NCI-H226 (cell line): ENCODE measurements at places on chromosomes 7 and 10.

DNA sequence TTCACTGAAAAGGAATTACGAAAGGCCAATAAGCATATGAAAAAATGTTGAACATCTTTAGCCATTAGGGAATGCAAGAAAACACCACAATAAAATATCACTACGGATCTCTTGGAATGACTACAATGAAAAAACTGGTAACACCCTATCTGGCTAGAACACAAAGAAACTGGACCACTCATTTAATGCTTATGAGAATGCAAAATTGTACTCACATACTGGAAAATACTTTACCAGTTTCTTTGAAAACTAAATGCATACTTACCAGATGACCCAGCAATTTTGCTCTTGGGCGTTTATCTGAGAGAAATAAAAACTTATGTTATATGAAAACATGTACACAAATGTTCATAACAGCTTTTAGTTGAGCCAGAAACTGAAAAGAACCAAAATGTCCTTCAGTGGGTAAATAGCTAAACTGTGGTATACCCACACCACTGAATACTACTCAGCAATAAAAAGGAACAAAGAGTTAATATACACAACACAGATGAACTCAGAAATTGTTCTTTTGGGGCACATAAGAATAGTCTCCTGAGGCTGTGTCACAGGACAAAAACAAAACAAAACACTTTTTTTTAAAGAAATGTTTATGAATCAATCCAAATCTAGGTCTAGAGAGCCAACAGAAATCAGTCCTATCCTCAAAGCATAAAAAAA lies 23.5 kb downstream of the CNOT4 start:
- no peak for DNase-seq

- DNase-seq, result peak; percentile 45
Observed at GRCh38 chr10:34732926-34733325, 82.2 kb downstream of the PARD3 start.

DNA sequence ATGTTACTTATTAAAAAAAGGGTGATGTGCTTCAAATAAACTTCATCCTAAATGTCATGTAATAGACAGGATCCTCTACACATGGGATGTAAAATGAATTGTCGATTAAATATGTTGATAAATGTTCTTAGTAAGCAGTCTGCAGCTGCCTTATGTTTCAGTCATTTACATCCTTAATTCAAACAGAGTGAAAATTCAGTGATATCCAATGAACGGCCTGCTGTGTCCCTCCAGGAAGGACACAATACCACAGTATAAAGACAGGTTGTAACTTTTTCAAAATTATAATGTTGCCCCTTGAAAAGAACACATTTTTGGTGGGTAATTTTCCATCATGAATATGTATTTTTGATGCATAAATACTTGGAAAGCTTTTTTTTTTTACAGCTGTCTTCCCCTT lies 266.5 kb upstream of the SEMA3A start:
- DNase-seq, result no peak

GRCh38 chr10:84293574-84294016 lies 34.8 kb upstream of the CCSER2 start:
- DNase-seq, result no peak

DNA sequence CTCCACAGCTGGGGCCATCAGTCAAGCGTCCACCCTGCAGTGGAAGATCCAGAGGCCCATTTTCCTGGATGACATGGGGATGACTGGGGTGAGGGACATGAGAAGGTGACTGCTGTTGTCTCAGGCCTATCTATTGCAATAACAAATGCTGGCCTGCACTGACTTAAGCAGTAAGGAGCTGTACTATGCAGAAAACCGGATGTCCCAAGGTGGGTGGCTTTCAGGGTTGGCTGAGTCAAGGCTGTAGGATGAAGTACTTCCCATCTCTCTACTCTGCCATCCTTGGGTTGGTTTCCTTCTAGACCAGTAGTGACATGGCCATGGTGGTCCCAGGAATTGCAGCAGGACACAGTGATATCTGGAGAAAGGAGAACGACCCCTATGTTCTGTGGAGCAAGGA lies 48.1 kb downstream of the NEURL1 start:
- no peak for DNase-seq

DNA sequence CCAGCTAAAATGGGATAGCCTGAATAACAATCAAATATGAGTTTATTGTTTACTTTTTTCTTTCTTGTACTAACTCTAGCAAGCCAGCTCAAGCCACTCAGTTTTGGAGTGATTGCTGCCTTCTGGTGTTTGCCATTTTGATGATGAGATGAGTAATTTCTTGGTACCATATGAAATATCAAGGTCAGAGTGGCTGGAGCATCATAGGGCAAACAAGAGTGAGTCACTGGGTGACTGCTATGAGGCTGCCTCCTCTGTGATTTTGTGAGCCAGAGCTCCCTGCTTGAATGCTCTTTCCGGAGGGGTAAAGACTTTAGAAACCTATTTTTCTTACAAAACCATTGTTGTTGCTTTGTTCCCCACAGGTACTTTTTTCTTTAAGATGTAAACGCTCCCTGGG lies 295.6 kb downstream of the PRKG1 start:
- DNase-seq, result no peak

- no peak for DNase-seq
Observed at GRCh38 chr10:13036841-13037240, 35.3 kb upstream of the CCDC3 start.

DNA sequence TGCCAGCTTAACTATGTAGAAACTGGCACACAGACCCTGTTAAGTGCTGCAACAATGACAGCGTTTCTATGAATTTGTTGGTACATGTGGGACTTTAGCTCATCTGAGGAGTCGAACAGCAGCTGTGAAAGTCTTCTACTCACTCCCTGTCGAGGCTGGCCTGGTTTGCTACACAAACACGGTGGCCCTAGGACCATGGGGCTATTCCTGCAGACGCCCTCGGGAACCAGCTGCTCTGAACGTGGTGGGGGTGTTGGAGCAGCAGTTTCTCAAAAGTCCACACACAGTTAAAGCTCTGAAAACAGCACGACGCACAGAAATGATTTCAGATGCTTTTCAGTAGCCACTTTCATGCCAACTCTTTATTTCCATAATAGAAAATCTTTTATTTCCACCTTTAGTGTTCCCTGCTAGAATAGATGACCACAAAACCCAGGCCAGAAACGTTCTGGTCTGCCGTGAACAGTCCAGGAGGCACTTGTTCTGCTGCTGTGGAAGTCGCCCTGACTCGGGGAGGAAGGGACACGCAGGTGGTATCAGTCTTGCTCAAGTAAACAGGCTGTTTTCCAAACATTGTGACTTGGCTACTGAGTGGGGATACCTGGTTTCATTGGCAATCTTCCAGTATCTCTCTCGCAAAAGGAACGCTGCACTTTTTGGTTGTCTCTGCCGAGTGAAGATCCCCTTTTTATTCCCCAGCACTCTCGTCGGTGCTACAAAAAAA lies 21.5 kb downstream of the GUSB start:
- DNase-seq, result no peak

DNA sequence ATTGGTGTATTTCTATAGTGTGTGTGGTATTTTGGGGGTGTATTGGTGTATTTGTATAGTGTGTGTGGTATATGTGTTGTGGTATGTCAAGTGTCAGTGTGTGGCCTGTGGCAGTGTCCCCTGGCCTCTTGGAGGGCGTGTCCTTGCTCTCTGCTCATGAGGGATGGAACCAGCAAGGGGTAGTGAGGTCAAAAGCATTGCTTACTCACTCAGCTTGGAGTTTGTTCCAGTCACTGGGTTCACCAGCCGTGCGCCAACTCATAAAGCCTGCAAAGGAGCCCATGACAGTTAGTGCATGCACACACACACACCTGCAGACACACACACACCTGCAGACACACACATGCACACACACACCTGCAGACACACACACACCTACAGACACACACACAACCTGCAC lies 4.3 kb upstream of the TRPV6 start:
- DNase-seq, result no peak

GRCh38 chr10:6101181-6101580 lies 12.3 kb downstream of the RBM17 start:
- DNase-seq, result no peak

GRCh38 chr10:110274072-110274627 lies 30.6 kb downstream of the SMNDC1 start:
- no peak for DNase-seq

GRCh38 chr10:101134299-101135127 lies 3.4 kb downstream of the TLX1 start:
- no peak for DNase-seq

- DNase-seq, result no peak
Observed at GRCh38 chr7:184294-185264, 7.8 kb upstream of the FAM20C start.

DNA sequence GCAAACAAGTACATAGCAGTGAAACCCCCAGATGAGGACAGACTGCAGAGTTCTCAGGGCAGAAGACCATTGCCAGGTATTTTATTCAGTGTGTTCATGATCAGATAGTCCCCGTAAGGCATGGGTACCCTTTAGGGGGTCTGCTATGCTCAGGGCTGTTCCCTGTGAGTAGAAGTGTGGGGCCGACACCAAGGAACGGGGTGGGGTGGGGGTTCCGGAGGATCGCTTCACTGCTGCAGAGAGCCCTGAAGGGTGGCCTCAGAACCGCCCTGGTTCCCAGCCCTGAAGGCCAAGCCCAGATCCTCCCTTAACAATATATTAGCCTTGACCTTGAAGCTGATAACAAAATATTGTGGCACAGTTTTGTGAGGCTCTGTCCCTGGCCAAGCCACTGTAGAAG lies 89.6 kb downstream of the ACTR3B start:
- no peak for DNase-seq

DNA sequence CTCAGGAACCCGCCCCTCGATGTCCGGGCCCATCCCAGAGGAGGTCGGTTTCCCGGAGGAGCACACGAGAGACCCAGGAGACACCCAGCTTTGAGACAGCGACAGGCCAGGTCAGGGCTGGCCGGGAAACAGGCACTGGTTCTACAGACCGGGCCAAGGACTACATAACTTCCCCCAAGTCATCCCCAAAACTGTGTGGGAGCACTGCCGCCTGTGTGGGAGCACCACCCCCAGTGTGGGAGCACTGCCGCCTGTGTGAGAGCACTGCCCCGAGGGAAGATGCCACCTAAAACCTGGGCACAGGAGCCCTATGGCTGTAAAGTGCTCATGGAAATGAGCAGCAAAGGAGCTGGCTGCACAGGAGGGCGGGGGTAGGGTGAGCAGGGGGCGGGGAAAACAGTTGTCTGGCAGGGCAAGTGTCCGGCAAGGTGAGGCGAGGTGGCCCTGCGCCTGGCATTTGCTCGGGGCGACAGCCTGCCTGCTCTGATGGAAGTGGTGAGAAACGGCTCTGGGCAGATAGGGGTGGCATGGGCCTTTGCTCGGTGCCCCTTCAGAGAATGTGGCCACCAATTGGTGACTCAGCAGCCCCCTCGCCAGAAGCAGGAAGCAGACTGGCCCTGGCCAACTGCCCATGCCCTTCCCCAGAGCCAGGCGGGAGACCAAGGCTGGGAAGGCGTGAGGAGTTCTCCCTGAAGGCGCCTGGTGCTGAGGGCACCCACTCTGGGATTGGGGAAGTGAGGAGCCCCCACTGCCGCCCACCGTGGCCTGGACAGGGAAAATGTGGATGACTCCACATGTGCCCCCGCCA lies 26.2 kb downstream of the PAPOLB start:
- DNase-seq, result no peak

- no peak for DNase-seq
Observed at GRCh38 chr7:2143981-2144595, 88.7 kb downstream of the MAD1L1 start.

DNA sequence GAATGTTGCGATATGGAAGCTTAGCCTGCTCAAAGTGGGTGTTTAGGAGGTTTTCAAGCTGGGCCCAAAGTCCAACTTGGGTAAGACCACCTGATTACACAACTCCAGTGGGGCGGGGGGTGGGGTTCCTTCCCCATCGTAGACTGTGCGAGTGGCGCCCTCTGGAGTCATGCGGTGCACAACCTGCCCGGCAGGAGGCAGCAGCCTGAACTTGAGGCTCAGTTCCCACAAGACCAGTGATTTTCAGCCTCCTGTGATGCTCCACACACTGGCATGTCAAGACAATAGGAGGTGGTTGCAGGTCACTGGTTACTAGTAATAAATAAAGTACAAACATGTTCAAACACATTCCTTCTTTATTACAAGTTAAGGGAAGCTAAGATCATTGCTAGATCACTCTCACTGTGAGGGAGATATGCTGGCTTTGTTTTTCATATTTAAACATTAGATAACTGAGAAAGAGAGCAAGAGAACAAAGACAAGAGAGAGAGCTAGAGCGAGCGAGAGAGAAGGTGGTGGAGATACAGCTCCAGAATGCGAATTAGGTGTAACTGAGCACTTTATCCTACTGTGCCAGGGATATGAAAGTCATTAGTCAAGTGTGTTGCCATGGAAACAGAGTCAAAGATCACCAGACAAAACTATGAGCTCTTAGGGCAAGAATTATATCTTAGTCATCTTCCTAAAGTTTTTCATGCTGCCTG lies 97.4 kb upstream of the BMPER start:
- peak; percentile 91 for DNase-seq

- DNase-seq, result no peak
Observed at GRCh38 chr7:47979832-47980181, 392 bp upstream of the HUS1 start.

DNA sequence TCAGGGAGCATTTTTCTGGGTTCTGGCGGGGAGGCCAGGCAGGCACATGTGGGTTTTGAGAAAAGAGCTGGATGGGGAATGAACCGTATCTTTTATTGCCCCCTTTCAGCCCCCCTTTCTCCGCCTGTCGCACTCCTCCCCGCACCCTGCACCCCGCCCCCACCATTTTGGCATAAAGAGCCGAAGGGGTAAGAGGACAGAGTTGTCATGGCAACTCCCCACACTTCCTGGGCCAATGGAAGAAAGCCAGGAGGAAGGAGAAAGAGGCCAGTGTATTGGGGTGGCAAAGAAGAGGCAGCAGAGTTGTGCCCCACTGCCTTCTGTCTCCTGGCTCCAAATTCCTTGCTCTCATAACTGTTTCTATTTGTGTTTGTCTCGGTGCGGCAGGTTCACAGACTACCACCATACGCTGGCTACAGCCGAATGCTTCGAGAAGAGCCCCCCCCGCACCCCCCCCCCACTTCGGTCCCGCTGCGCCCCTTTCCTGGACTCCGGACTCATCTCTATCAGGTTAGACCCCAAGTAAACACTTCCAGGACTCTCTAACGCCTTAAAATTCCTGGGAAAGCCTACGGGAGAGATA lies 3.4 kb downstream of the KCNIP2 start:
- peak; percentile 39 for DNase-seq

DNA sequence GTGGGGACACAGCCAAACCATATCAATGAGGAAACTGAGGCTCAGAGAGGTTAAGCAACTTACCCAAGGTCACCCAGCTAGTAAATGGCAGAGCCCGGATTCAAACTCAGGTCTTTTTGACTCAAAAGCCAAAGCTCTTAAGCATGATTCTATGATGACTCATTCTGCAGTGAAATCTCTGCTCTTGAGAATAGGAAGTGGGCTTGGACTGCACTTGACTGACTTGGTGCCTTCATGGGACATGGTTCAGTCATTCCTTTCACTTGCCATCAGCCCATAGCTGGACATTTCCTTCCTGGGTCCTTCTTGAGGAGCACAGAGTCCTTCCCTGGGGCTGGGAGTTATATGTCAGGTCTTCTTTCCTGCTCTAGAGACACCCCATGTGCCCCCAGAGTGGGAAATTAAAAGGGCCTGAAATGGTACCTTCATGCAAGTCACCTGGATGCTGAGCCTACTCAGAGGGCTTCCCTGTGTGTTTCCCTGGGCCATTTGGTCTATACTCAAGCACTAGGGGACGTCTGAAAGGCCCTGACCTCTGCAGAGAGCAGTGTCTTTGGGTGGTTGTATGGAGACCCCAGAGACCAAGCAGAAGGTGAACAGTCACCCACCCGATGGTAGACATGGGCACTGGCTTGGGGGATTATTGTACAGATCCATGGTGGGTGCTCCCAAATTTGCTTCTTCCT lies 62.4 kb upstream of the SDK1 start:
- DNase-seq, result no peak
